ENCODE measurements at places on chromosomes 4 and X.

DNA sequence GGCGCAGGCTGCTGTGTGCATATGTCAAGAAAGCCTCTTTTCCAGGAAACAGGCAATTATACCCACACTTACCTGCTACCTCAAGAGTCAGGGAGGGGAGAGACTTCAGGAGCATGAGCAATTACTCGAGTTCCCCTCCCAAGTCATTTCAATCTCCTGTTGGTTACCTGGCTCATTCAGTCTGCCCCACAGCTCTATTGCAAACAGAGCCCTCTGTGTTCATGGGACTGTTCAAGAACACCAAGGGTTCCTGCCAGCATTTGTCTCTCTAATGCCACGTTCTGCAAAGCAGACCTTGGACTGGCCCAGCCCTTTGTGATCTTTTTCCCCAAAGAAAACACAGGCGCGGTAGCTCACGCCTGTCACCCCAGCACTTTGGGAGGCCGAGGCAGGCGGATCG lies 274.6 kb downstream of the DHRSX start:
- DNase-seq = no peak

GRCh38 chr4:172344308-172344938 lies 531.2 kb downstream of the GALNTL6 start:
- no peak for DNase-seq

GRCh38 chrX:70694339-70695122 lies 214.0 kb downstream of the TEX11 start:
- DNase-seq = no peak

DNA sequence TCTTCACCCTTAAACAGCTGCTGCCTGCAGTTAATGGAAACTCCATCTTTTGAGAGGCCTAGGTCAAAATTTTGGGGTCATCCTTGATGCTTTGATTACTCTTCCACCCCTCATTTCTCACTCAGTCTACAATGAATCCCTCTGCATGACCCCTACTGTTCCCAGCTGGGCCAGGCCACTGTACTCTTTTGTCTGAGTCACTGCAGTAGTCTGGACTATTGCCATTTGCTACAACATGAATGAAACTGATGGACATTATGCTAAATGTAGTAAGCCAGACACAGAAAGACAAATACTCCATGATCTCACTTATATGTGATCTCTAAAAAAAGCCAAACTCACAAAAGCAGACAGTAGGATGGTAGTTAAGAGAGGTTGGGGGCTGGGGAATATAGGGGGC lies 28.3 kb downstream of the STK32B start:
- no peak for DNase-seq

DNA sequence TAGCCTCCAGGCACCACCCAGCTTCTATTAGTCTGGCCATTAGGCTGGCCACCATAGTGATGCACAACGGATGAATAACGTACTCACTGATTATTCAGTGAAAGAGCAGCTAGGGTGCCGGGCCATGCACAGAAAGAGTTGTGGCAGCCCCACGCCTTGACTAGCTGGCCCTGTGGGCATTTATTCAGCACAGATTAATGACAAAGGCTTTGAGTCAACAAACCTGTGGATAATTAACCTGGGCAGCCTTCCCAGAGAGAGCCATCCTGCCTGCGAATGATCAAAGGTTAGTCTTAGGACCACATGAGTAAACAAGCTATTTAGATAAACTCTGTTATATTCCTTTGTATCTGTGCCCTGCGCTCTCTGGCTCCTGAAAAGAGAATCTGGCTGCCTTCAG lies 37.2 kb downstream of the MAP9 start:
- DNase-seq = no peak

DNA sequence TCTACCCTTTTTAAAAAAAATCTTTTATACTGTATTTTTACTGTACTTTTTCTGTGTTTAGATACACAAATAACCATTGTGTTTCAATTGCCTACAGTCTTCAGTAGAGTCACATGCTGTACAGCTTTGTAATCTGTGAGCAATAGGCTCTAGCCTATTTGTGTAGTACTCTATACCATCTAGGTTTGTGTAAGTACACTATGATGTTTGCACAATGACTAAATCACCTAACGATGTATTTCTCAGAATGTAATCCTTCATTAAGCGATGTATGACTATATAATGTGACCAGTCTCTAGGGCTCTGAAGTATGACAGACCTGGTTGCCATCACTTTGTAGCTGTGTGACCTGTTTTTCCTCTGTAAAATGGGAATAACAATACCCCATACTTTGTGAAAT lies 14.2 kb upstream of the DCAF4L1 start:
- DNase-seq = no peak

- DNase-seq = no peak
These were observed 107.2 kb downstream of the ATP11C start for GRCh38 chrX:139825618-139826017.
